Activated CD8-positive, alpha-beta T cell treated with anti-CD3 and anti-CD28 coated beads for 36 hours (primary cell): ENCODE measurements at places on chromosomes 5 and 9. TPM values are rescaled to one million over a fixed set of nuclear protein-coding genes. Genes with fewer than 3 reads are reported as not detected.

IFNA10 gene
- not detected for total RNA-seq

CLTB gene
- 48.2 TPM for total RNA-seq

- peak; percentile 56 for DNase-seq
Measured at GRCh38 chr9:75892216-75892911, 1.9 kb downstream of the PCSK5 start.

GRCh38 chr9:12884736-12885395 is 110.0 kb downstream of the LURAP1L start:
- DNase-seq, result no peak

GRCh38 chr9:90523958-90524357 is 118.7 kb downstream of the DIRAS2 start:
- DNase-seq, result no peak

DNA sequence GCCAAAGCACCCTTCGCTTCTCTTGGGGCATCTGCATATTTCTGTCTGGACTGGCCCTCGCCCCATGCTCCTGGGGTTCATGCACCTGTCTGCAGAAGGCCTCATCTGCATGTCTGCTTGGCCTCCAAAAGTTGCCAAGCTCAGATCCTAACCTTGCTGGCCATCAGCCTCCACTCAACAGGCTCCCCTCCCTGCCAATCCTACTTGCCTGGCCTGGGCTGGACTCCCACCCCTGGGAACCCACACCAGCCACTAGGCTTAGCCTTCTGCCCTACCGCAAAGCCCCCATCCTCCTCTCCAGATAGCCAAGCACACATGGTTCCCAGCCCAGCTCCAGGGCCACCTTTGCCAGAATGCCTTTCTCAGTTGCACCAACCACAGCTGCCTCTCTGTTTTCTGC is 159.8 kb downstream of the PAX5 start:
- no peak for DNase-seq
